ENCODE measurements at places on chromosomes 7 and 10.
A peak's percentile ranks its signal among the peaks of the same experiment; 100 is the strongest.

GRCh38 chr7:123282181-123282580 is 82.4 kb upstream of the SLC13A1 start:
- no peak for DNase-seq

DNA sequence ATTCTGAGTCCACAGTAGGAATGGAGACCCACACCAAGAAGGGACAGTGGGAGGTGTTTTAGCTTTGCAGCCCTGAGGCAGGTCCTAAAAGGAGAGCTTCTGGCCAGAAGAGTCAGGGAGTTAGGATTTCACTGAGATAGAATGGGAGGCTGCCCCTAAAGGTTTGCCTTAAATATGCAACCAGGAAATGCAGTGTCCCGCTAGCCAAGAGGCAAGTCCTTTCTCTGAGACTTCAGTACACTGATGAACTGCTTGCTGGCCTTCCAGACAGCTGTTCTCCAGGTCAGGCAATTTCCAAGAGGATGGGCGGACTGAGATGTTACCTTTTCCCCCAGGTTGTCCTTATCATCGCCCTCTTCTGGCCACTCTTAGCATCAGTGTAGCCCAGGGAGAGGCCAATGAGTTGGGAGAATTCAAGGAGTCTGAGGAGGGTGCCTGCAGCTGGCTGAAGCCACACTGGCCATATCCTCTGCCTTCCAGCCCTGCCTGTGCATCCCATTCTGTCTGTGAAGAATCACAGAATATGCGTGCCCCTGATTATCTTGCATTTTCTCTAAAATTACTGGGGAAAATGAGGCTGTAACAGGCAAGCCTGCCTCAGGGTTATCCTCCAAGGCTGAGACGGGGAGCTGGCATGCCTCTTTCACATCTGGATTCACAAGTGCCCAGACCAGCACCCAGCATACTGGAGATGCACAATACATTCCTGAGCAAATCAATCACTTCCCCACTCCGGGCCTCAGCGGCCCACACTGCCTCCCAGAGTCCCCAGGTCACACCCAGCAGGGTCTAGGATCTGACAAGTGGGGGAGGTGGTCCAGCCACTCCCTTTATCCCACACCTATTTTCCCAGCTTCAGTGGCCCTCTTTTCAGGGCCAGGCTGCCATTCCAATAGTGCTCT is 2.4 kb downstream of the TLL2 start:
- no peak for DNase-seq

DNA sequence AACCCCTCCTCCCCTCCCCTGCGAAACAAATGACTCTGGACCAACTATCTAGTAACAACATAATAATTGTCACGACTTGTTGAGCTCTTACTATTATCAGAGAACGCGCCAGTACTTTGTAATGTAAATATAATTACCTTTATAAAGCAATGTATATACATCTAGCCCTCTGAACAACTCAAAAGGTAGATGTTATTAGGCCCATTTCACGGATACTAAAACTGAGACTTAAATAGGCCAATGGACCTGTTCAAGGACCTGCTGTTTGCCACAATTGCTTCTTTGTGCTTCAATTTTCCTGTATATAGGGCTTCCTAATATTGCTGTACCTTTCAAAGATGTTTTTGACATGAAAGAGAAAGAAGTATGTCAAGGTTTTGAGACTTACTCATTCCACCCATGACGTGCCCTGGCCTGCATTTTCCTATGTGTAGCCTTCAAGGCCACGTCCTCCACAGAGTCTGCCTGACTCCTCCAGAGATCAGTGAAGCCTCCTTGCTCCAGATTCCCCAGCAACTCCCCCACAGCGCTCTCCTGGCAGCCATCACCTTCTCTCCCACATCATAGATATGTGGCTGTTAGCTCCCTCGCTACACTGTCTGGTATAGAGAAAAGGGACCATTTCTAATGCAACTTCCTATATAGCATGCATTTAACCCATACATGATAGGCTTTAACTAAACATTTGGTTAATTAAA is 156.6 kb downstream of the SKIDA1 start:
- no peak for DNase-seq

GRCh38 chr10:75294031-75294437 is 58.3 kb upstream of the COMTD1 start:
- no peak for DNase-seq

- DNase-seq: no peak
Measured at GRCh38 chr7:101901661-101902491, 84.5 kb downstream of the CUX1 start.

DNA sequence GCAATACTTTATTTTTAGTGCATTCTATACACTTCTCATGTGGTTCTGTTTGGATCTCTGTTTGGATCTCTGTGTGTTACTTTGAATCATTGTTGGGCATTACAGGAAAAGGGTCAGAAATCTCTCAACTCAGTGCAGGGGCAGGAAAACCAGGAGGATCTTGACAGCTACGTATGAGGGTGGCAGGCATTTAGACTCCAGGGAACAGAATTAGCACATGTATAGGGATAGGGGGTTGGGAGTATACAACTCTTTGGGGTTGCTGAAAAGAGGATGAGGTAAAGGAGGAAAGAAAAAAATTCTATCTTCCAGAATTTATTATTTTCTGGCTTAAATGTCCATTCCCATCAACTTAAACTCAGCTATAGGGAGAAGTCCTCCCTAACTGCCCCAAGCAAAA is 59.4 kb upstream of the MKI67 start:
- no peak for DNase-seq

GRCh38 chr7:157500171-157500960 is 163.6 kb downstream of the DNAJB6 start:
- DNase-seq: no peak

DNA sequence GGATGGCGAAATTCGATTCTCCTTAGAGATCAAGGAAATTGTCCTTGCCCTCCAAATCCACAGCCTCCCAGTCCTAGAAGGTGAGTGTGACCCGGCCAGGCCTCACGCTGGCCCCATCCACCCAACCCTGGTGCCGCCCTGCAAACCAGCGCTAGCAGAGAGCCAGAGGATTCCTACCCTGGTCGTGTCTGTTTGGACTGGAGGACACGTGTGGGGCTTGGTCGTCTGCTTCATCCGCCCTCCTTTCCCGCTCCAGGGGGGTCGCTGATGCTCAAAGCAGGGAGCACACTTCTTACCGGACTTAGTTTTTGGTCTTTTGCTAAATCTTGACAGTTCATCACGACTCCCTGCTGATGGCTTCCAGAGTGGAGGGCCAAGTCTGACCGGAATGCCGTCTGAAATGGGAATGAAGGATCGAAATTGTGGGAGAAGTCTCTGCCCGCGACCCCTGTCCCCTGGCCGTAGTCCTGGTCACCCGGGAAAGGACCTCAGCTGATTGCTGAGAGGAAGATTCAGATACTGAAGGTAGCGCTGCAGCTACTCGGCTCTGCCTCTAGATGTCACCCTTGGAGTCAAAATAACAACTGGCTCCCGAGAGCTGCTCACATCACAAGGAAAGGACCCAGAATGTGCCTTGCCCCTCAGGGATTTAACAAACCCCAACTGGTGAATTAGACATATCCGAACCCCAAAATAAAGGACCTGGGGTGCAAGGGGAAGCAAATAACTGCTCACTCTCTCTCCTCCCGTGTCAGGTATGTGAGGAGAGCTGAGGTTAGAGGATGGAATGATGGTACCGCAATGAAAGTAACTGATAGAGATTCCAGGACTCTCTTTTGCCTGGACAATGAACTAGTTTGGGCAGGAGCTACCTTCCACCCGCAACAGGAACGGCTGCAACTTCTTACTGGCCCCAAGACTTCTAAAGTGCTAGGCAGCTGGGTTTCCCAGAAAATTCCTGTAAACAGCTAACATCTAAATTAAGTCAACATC is 23.5 kb upstream of the ORC5 start:
- DNase-seq: peak; percentile 9

DNA sequence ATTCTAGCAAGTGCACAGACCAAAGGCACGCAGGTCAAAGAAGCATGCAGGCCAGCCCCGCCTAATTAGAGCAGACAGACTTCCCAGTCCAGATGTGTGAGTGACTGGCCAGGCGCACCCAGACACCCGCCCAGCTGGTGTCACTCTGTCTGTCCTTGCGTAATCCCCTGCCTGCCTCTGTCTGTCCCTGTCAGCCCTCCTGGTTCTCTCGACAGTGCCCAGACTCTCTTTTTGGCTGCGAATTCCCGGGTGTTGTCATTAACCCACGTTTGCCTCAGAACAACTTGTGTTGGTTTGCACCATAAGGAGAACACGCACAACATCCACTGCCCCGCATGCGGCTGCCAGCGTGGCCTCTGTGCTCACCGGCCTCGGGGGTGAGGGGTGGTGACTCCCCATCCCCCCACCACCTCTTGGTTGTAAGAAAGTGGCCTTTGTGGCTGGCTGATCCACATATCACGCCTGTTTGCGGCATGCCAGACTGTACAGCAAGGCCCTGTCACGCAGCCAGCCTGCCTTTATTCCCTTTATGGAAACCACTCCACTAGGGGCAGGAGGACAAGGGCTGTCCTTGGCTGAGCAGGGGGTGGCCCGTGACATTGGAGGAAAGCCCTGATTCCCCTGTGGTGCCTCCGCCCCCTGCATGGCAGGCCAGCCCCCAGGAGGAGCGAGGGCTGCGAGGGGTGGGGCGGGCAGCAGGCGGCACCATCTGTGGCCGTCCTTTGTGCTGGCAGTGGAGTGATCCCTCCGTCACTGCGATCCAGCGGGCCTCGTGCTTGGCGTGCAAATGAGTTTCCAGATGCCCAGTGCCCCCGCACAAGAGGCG is 72.8 kb upstream of the PPIF start:
- no peak for DNase-seq

- no peak for DNase-seq
Measured at GRCh38 chr7:95276114-95276513, 48.2 kb downstream of the PON1 start.

GRCh38 chr10:124041675-124042445 is 51.5 kb downstream of the CHST15 start:
- no peak for DNase-seq

DNA sequence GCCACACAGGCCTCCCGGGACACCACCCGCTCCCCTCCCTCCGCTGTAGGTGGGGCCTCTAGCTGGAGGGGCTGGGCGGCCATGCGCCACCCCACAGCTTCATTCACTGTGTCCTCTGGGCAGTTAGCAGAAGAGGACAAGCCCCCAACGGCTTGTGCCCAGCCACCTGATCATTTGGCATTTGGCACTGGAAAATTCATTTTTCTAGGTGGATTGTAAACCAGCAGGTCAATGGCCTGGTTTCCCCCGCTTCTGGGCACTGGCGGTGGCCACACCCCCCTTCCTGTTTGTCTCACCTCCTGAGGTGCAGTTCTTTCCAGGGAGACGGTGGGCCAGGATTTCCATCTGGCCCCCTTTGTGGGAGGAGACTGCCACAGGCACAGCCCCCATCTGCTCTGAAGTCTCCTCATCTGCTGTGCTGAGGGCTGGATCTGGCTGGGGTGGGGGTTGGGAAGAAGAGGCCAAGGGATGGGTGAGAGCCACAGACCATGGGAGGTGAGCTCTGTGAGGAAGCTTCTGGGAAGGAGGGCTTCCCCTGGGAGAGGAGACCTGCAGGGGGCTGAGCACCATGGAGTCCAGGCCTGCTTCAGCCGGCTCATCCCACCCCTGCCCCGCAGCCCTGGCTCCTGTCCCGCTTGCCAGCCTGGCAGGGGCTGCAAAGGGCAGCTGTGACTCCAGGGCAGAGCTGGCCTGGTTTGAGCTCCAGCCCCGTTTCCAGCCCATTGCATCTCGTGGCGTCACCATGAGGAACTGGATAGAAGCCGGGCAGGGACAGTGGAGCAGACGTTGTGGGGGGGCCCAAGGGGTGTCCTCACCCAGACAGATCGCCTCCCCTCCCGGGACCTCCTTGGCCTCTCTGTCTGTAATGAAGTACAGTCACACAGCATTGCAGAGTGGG is 40.1 kb upstream of the SLC29A3 start:
- no peak for DNase-seq

- DNase-seq: no peak
Measured at GRCh38 chr7:157433628-157434027, 96.8 kb downstream of the DNAJB6 start.

DNA sequence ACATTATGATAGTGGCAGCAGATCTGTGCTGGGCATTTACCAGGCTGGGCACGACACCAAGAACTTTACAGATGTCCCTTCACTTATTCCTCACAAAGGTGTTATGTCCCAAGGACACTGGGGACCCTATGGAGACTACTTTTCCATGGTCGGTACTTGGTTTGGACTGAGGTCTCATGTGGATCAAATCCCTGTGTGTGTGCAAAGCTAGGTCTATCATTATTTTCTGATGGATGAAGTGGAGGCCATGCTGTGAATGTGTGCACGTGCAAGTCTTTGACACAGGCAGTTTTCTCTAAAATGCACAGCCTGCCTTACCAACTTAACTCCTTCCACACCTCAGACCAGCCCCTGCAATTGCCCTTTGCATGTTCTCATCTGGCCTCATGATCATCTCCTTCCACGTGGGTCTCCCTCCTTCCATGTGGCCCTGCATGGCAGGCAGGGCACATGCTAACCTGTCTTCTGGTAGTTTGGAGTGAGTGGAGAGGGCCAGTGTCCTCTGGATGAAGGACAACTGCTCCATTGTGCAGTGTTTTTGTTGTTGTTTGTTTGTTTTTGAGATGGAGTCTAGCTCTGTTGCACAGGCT is 16.0 kb upstream of the ZNF273 start:
- DNase-seq: no peak

DNA sequence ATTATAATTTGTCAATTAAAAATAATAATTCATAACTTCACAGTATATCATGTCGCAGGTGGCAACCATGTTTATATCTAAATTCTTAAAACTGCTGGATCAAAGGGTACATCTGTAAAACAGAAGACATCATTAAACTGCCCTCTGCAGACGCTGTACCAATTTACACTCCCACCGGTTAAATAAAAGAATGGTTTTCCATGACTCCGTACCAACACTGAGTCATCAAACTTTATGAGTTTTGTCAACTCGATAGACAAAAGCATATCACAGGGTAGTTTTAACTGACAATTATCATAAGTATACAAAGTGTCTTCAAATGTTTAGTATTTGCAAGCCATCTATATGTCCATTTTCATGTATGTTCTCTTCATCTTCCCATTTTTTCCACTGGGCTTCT is 5.7 kb upstream of the GSTK1 start:
- no peak for DNase-seq

DNA sequence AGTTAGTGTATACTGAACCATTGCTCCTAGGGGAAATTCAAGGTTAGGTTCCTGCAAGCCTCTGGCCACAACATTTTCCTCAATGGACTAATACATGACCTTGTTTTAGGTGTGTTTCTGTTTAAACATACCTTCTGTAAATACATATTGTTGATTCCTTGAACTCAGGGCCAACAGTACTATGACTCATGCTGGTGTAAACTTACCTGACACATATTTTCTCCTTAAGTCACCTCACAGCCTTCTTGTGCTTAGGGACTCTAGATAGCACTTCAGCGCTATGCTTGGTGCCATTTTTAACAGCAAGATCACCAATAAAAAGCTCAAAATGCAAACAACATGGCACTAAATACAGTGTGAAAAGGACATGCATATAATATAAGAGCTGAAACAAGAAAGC is 176.4 kb downstream of the TAX1BP1 start:
- DNase-seq: no peak

- DNase-seq: no peak
Measured at GRCh38 chr10:27783660-27784059, 38.0 kb upstream of the MKX start.

- no peak for DNase-seq
Measured at GRCh38 chr10:76303682-76304316, 872.4 kb downstream of the LRMDA start.
